Activated CD8-positive, alpha-beta memory T cell treated with anti-CD3 and anti-CD28 coated beads for 1 hour (primary cell): ENCODE measurements at places on chromosomes 7 and 10.
A peak's percentile ranks its signal among the peaks of the same experiment; 100 is the strongest.

GRCh38 chr10:51233337-51234100 lies 159.2 kb downstream of the PRKG1 start:
- DNase-seq = no peak

GRCh38 chr7:96045919-96046318 lies 273.6 kb downstream of the DYNC1I1 start:
- no peak for DNase-seq

- DNase-seq = no peak
Measured at GRCh38 chr10:27391916-27392315, 112.2 kb upstream of the RAB18 start.

DNA sequence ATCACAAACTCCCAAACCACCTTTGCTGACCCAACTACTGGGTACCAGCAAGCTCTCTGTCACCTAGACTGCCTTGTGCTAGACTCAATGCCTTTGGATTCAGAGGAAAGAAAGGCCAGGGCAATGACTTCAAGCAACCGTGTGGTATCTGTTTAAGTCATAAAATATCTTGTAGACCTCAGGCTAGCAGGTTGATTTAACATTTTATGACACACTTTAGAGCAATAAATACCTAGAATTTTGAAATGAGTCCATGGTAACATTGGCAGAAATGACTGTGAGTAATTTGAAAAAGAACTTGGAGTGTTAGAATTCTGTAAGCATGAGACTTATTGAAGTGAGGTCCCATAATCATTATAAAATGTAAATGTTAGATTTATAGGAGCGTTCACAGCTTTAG lies 87.2 kb downstream of the TWIST1 start:
- no peak for DNase-seq

- DNase-seq = no peak
Measured at GRCh38 chr10:88791924-88792323, 10.6 kb upstream of the LIPM start.

DNA sequence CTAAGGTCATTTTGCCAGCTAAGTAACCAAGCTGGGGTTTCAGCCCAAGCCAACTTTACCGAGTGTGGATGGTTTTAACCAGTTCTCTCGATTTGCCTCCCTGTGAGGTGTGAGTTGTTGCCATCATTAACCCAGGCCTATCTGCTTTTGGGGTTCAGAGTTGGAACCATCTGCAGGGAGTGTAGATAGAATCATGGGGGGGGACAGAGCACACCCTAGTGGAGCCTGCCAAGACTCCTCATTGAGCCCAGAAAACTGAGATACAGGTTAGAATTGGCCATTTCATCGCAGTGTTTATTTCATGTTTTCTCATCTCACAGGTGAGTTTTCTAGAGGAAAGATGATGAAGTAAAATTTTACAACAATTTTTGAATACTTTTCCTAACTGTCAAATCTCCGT lies 133.6 kb downstream of the SDK1 start:
- DNase-seq = no peak

DNA sequence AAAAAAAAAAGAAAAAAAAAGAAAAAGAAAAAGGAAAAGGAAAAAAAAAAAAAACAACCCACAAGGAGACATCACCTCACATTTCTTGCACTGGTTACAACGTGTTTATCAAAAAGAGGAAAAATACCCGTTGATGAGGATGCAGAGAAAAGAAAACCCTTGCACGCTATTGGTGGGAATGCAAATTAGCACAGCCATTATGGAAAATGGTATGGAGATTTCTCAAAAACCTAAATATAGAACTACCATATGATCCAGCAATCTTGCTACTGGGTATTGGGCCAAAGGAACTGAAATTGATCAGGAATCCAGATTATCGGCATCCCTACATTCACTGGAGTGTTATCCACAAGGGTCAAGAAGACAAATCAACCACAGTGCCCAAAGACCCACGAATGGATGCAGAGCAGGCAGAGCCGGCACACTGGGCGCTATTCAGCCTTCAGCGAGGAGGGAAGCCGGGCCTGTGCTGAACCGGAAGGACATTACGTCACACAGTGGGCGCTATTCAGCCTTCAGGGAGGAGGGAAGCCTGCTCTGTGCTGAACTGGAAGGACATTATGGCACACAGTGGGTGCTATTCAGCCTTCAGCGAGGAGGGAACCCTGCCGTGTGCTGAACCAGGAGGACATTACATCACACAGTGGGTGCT lies 258.7 kb downstream of the ZMYND11 start:
- DNase-seq = no peak

DNA sequence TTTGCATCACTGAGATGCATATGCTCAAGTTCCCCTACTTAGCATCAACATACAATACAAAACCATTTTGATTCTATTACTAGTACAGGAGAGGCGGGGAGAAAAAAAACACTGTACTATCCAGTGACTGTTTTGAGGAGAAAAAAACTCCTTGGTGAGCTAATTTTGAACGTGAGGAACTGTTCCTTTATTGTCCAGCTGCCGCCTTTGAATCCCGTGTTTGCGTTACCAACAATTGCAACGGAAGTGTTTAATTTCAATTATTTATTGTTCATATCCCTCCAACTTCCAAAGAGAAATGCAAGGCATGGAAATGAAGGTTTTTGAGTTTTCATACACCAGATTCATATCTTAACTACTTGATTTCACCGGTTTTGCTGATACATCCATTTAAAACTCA lies 66.4 kb upstream of the ARHGAP21 start:
- no peak for DNase-seq

- no peak for DNase-seq
Measured at GRCh38 chr7:77734659-77735421, 38.6 kb downstream of the RSBN1L start.

- no peak for DNase-seq
Measured at GRCh38 chr10:114334301-114334700, 70.0 kb downstream of the AFAP1L2 start.

DNA sequence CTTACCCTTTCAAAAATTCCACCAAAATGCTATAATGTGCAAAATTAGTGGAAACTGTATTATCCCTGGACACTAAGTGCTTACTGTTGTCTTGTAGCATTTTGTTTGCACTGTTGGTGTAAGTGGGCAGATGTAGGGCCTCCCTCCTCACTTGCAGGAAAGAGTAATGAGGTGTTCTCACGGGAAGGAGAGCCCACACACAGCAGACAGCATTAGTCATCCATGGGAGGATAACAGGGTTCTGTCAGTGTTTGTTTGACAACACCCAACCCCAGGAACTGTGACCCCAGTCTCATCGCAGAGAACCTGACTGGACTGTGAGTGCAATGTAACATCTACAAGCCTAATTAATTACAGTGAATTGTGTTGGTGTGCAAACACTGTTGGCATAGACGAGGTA lies 58.7 kb upstream of the VSTM2A start:
- no peak for DNase-seq

GRCh38 chr10:71454347-71454746 lies 57.6 kb downstream of the CDH23 start:
- no peak for DNase-seq

DNA sequence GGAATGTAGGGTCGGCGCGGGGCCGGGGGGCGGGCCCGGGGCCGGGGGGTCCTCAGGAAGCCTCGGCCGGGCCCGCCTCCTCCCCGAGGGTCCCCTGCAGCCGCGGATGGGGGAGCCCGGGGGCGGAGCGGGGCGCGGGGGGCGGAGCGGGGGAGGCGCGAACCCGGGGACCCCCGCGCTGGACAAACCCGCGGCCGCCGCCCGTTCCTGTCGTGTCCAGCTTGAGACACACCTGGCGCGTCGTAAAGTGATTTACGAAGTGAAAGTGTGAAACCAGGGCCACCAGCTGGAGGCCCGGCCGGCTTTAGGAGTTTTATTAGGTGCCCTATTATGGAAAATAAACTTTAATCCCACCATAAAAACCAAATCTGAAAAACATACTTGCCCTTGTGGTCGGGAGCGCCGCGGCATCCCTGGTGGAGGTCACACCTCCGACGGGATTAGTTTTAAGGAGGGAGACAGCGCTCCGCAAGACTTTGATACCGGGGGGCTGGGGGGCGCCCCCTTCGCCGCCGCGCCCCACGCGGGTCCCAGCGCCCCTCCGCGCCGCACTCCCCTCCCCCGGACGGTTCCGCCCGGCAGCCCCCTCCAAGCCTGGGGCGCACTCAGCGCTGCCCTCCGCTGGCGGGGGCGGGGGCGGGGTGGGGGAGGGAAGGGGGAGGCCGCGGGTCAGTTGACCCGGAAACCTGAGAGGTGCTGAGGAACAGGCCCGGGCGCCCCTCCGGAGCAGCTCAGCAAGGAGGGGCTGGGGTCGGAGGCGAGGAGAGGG lies 10.3 kb downstream of the MNX1 start:
- no peak for DNase-seq

DNA sequence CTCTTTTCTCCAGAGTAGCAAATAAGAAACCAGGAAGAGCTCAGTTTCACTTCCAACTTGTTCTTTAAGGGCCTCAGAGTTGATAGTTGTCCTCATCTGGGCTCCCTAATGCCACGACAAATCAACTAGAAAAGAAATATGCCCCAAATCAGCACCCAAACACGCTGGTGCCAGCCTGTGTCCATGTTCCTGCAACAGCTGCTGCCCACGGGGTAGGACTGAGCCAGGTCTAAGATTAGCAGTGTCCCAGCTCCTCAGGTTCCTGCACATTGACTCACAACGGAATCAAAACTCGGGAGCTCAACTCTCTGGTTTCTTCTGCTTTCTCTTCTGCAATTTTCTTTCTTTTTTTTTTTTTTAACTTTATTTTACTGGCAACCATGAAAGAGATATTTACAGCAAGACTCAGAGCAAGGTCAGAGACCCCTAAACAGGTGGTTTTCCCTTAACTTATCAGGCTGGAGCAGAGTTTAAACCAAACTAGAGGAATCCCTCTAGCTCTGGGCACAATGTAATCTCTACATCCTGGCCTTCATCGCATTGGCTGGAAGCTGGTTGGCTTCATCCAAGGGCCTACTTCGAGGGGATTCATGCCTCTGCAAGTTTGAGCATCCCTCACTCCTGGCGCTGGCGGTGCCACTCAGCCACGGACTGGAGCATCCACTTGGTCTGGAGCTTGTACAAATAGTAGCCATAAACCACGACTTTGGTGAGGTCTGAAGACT lies 126.1 kb downstream of the PFKFB3 start:
- DNase-seq = no peak

GRCh38 chr10:30813872-30814481 lies 184.4 kb upstream of the LYZL2 start:
- DNase-seq = no peak

- no peak for DNase-seq
Measured at GRCh38 chr7:77727936-77728701, 31.9 kb downstream of the RSBN1L start.

- DNase-seq = peak; percentile 8
Measured at GRCh38 chr7:134755422-134756022, 23.9 kb upstream of the CALD1 start.

- DNase-seq = no peak
Measured at GRCh38 chr7:44045226-44046014, 918 bp downstream of the DBNL start.

DNA sequence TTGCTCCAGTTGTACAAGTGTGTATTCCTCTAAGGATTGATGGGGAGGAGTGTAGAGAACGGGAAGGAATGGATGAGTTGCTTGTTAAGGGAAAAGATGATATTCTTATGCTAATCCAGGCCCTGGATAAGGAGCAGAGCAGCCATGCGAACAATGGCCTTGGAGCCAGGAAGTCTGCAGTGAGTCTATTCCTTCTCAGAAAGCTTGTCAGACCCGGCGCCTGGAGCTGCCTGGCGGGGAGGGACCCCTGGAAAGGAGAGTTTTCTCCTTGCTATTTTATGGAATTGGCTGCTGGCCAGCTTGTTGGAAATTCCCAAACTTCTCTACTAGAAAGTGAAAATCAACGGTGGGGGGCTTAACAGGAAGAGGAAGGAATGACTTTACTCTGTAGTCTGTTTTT lies 89.1 kb downstream of the MMRN2 start:
- no peak for DNase-seq

- no peak for DNase-seq
Measured at GRCh38 chr7:121608785-121609184, 212.7 kb upstream of the FAM3C start.

DNA sequence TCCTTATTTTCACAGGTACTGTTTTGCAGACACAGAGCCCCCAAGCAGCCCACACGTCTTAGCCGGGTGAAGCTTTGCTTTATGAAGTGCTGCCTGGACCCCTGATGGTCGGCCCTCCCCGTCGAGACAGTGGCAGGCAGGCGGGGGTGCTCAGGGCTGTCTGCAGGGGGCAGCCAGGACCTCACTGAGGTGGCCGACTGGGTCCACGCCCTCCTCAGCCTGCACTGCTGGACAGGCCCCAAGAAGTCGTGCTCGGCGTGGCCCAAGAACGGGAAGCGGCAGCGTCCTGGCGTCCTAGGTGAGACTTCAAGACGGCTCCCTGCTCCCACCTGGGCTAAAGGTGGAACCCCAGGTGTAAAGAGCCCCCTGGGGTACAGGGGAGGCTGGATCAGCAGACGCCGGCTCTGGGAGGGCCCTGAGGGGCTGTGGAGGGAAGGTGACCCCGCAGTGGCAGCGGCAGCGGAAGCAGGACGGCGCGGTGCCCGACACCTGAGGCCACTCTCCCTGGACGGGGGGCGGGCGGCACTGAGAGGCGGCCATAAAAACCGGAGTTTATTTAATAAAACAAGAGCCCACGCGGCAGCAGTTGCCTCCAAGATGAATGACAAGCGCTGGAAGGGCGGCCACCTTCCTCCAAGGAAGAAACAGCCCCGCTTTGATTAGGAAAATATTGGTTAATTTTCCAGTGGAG lies 179.4 kb downstream of the ELFN1 start:
- no peak for DNase-seq

DNA sequence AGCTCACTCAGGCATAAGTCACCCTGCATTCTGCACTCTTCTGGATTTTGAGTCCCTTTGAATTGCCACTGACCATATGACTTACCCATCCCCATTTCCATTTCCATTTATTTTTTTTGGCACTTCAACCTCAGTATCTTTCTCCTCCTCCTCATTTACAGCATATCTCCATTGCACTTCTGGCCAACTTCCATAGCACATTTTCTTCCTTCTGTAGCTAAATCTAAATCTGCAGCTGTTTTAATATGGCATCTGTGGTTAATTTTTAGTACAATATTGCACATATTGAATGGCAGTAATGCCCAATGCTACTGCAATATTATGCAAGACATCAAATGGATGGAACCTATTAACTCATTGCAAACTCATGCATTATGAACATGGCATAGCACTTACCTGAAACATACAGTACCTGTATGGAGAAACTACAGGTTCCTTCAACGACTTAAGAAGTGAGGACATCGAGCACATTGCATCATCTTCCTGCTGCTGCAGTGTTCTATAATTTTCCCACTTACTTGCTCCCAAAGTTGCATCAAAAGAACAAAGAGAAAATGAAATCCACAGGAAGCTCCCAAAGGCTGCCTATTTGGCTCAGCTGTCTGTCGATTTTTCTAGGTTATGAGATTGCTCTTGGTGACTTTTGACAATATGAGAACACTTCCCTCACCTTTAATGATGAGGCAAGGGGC lies 55.7 kb downstream of the LRRTM3 start:
- no peak for DNase-seq

DNA sequence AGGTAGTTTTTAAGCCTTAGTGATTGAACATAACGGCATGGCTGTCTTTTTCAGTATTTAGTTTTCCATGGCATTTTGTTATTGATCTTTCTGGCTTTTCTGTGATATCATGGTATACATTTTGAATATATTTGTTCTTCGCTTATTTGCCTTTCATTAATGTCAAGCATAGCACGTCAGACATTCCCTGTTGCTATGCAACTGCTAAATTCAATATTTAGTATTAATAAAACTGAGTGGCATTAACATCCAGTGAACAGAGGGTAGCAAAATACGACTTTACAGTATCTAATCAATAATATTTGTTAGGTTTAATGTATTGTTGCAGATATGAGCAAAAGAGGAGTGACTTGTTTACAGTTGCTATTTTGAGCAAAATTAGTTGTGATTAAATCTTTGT lies 72.5 kb downstream of the LCOR start:
- DNase-seq = no peak

GRCh38 chr10:101933976-101934375 lies 90.4 kb upstream of the KCNIP2 start:
- DNase-seq = no peak
